B cell (primary cell): ENCODE measurements at places on chromosomes 12 and 14. TPM values are rescaled to one million over a fixed set of nuclear protein-coding genes. Genes with fewer than 3 reads are reported as not detected.

DNA sequence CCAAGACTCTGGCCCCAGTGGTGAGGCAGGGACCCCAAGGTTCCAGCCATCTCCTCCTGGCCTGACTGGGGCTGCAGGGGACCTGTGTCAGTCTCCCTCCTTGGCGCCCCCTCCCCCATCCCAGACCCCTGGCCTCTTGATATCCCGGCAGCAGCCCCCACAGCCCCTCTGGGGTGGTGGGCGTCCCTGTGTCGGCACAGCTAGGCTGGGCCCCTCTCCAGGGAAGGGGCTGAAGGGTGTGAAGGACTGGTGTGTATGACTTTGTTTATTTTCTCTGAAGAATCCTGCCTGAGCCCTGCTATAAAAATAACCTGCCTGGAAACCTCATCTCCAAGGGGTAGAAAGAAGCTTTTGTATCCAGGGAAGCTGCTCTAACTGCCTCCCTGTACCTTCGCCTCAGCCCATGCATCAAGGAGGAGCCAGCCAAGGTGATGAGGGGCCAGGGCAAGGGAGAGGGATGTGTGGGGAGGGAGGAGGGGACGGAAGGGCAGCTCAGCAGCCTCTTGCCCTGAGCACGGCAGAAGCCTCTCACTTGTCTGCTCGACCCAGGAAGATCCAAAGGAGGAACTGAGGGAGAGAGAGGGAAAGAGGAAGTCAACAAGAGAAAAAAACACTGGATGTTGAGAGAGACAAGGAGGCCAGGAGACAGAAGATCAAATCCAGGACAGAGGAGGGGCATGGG, 25.4 kb upstream of the COL2A1 start:
- no peak for DNase-seq

GRCh38 chr12:124188084-124188483, 106.8 kb upstream of the RFLNA start:
- no peak for DNase-seq

DNA sequence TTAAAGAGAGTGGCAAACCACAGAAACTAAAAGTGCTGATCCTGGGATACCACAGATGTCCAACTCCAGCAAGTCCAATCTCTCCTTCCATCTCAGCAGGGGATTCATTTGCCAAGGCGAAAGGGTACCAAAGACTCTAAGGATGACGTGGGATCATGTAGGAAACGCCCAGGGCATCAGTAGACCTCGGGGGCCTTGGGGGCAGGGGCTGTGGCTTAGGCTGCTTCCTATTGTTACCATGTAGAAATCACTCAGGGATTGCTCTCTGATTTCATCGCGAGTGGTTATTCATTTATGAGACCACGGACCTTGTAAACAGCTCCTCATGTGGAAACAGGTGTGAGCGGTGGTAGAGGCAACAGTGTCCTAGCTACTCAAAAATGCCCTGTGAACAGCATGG, 149.3 kb upstream of the FKBP4 start:
- DNase-seq: no peak

BRF1 gene
- total RNA-seq: 55.8 and 61.5 TPM in 2 replicates
